NAMALWA (cell line): ENCODE measurements at places on chromosomes 2 and 18.

DNA sequence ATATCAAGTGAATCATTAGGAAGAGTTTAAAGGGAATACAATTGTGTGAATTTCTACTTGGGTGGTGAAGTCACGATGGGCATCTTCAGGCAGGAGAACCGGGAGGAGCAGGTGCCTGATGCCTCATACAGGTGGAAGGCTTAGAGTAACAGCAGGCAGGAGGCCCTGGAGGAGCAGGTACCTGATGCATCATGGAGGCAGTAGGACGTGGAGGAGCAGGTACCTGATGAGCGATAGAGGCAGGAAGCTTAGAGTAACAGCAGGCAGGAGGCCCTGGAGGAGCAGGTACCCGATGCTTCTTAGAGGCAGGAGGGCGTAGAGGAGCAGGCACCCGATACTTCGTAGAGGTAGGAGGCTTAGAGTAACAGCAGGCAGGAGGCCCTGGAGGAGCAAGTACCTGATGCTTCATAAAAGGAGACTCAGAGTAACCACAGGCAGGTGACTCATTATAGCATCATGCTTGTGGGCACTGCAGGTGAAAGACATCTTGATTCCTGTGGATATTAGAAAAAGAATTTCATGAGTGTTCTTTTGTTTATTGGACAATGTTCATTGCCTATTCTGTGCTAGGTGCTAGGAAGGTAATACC, 133.9 kb downstream of the ATP9B start:
- no peak for DNase-seq

DNA sequence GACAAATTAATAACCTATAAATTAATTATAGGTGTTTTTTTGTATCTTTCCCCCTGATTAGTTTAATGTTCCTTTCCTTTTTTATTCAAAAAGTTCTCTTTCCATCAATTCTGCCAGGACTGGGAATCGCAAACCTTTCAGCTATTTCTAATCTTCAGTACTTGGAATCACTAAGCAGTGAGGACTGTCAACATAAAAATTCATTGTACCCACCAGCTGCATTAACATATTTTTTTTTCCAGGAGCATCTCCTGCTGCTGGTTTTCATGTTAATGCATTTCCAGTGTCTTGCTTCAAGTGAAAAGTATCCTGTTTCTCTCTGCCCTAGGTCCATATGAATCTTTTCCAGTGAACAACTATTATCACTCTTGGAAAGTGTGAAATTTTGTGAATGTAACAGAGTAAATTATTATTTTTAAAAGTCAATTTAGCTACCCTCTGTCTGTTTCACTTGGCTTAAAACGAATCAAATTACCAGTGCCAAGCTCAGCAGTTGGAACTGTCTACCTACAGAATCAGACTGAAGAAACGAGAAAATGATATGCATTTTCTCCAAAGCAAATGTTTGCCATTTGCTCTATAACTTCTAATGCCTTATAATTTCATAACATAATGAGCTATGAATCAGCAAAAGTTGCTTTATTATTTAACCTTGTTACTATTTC, 804.4 kb downstream of the EPHA4 start:
- no peak for DNase-seq

DNA sequence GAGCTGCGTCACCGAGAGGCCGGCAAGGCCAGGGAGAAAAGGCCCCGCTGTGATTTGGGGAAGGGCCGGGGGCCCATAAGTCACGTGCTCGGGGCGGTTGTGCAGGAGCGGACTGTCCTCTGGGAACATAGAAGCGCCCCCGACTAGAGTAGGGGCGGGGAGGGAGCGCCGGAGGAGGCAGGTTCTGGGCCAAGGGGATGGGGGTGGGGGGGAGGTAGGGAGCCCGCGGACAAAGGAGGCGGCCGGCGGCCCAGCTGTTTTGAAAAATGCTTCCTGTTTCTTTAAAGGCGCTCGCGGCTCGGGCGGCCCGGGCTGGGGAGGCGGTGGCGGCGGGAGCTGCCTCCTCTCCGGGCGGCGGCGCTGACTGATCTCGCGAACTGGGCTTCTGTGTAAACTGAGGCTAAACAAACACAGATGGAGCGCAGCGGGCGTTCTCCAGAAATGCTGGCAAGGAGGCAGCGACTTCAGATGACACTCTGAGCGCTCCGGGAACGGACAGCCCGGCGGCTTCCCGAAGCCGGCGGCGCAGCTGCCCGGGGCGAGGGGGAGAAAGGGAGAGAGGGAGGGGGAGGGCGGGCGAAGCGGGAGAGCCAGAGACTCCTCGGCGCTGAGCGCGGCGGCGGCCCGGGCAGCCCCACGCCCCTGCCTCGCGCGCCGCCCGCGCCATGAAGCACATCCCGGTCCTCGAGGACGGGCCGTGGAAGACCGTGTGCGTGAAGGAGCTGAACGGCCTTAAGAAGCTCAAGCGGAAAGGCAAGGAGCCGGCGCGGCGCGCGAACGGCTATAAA, at the start of gene ATOH8:
Gene ATOH8 (plus strand): TSS at position 467 of the 788 bp plus-strand sequence. CDS start 199 bp downstream, at position 666.
- peak; percentile 57 for DNase-seq

DNA sequence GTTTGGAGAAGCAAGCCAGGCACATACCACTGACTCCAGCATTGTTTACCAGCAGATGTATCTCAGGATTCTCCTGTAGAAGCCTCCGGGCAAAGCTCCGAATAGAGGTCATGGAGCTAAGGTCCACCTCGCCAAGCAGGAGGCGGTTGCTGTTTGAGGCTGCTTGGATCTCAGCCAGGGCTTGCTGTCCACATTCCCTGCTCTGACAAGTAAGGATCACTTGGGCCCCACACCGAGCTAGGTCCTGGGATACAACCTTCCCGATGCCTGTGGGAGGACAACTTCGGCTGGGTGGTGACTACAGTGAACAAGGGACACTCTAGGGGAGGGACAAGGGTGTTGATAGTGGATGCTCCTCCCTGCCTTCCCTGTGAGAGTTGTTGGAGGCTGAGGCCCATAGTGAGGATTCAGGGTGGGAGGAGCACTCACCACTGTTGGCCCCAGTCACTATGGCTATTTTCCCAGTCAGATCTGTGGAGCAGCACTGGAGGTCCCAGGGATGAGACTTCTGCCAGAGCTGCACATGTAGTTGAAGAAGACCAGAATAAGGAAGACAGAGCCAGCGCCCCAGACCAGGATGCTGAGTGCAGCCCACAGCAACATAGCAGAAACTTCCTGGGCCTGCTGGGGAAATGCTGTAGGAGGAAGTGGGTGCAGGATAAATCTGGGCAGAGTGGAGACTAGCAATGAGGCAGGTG, 8.3 kb downstream of the C2orf81 start:
- no peak for DNase-seq

- DNase-seq = no peak
Measured at GRCh38 chr18:25111377-25112288, 240.3 kb downstream of the ZNF521 start.

DNA sequence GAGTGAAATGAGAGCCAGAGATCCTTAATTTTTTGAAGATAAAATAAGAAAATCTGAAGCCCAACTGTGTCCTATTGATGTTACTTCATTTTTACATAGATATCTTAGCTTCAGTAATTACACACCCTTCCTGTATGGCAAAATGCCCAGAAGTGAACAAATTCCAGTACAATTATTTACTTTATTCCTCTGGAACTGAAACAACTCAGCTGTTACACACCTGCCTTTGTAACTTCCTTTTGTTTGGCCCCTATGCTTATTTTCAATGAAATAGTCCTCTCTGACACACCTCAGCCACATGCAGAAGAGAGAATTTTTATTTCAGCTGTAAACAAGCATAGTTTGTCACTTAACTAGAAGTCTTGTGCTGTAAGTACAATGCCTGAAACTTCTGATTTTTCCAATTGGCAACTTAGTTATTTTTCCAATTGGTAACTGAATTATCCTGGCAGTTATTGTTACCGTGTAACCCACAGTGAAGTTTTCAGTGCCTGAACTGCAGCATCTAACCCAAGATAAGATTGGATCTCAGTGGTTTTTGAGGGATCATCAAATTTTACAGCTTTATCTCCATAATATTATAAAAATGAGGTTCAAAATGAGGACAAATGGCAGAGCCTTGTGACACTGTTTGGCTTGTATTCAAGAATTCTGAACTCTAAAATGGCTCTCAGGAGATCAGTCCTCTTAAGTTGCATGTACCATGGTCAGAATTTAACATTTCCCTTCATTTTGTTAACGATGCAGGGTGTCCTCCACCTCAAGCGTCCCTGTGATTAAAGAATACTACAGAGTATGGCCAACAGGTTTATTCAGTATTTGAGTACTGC, 82.6 kb downstream of the PKP4 start:
- no peak for DNase-seq

DNA sequence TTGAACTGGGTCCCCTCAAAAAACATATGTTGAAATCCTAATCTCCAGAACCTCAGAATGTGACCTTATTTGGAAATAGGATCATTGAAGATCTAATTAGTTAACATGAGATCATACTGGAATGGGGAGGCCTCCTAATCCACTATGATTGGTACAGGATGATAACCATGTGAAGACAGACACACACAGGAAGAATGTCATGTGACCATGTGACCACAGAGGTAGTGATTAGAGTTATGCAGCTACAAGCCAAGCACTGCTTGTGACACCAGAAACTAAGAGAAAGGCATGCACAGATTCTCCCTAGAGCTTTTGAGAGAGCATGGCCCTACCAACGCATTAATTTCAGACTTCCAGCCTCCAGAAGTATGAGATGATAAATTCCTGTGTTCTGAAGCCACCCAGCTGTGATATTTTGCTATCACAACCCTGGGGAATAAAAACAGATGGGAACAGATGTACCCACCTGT, 47.0 kb upstream of the TGIF1 start:
- peak; percentile 26 for DNase-seq

DNA sequence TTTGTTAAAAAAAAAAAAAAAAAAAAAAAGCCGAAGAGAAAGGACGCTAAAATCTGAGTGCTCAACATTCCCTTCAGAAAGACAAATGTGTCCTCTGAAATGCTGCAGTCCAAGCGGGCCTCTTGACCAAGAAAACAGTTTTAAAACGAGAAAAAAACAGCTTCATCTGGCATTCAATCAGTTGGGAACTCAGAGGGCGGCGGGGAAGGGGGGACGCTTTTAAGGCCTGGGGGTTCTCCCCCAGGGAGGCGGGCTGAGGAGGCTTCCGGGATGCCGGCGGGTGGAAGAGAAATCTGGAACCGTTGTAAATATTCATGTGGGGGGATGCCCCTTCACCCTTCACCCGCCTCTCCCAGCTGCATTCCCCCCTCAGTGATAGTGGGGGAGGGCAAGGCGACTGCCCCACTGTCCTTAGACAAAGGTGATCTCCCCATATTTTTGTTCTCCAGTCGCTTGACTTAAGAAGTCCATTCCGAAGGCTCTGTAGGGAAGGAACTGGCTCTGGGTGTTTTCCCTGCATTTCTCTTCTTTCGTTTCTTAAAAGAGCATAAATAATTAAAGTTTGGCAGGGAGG, 3.3 kb upstream of the HOXD11 start:
- DNase-seq = no peak

DNA sequence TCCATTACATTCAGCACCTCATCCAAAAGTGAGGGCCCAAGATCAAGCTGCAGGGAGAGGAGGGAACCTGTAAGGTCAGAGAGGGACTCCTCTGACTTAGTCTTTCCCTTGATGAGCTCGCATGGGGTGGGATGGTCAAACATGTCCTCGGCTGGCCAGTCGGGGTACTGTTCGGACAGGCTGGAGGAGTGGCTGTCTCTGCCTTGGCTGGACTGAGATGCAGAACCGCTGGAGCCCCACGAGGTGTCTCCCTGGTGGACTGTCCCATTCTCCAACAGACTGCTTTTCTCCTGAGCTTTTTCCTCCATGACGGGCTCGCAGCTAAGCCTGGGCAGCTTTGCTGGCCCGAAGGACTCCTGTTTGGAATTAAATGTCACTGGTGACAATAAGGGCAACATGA, 25.6 kb downstream of the CDC42EP3 start:
- no peak for DNase-seq

DNA sequence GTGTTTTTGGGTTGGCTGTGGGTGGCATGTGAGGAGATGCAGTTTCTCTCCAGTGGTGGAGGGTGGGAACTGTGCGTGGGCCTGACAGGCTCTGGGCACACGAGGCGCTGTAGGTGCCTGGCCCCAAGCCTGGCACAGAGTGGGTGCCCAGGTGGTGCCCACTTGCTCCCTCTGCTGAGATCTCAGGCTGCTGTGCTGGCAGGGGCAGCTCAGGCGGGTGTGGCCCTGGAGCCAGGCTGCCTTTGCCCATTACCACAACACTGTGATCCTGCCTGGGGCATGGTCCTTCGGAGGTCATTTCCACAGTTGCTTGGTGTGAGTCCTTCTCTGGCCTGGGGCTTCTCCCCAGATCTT, 20.4 kb downstream of the TSHZ1 start:
- no peak for DNase-seq

DNA sequence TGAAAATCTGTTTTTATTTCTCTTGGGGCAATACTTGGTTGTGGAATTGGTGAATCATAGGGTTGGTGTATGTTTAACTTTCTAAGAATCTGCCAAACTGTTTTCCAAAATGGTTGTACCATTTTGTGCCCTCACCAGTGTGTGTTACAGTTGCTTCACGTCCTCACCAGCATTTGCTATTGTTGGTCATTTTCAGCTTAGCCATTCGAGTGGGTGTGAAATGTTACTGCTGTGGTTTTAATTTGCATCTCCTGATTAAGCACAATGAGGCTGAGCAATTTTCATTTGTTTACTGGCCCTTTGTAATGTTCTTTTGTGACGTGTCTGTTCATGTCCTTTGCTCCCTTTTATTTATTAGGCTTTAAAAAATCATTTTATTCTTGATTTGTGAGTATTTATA, 49.7 kb downstream of the FOSL2 start:
- DNase-seq = no peak

DNA sequence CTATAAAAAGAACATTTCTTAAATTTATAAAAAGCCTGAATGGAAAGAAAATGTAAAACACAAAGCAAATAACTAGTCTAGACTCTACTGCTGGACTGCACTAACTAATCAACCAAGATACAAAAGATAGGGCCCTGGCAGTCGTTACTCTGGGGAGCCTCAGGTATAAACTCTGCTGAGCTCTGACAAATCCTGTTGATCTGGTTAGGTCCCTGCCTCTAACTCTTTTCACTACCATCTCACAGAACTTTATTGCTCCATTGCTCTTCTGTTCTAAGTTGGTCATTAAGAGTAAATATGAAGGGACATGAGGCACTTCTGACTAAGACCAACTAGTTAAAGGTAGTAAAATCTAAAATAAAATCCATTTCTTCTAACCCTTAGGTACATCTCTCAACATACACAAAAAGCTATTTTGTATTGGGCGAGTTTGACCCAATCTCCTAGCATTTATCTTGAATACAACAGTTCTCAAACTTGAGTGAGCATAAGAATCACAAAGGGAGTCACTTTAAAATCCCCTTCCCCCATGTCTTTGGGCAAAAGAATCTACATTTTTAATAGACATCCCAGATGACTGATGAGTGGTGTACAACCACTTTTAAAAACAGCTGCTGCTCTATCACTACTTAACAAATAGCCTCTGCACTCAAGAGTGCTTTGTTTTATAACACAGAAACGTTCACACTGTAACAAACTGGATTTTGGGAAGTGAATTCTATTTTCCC, 2.5 kb downstream of the CHN1 start:
- no peak for DNase-seq

GRCh38 chr18:62933261-62933887, 218.0 kb downstream of the PHLPP1 start:
- DNase-seq = no peak

DNA sequence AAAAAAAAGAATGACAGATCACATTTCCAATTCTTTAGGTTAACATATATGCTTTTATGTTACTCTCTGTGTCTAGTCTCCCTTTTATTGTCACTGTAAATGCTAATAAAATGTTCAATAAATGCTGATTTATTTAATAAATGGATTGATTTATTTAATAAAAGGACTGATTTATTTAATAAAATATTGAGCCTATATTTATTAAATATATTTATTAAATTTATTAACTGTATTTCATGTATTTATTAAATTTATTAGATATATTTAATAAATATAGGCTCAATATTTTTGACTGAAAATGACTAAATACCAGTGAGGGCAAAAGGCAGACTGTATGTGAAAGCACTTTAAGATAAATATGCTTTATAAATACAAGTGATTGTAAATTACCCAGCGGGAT, 142.6 kb downstream of the SH3BP4 start:
- no peak for DNase-seq
